ENCODE measurements at places on chromosomes 2 and 18. TPM values are rescaled to one million over a fixed set of nuclear protein-coding genes. Genes with fewer than 3 reads are reported as not detected.

ANKRD30BL gene
- total RNA-seq: not detected

CD302 gene
- total RNA-seq: 6.3 TPM

GATA6 gene
- 0.08 TPM for total RNA-seq

HRH4 gene
- total RNA-seq: 0.13 TPM

INHA gene
- total RNA-seq: 0.48 TPM

FEV gene
- not detected for total RNA-seq

APCDD1 gene
- total RNA-seq: 0.91 TPM

MAP3K19 gene
- not detected for total RNA-seq

SRD5A2 gene
- total RNA-seq: 0.19 TPM

PRADC1 gene
- 101 TPM for total RNA-seq

GKN1 gene
- total RNA-seq: not detected

KCNG2 gene
- total RNA-seq: 0.08 TPM

EHD3 gene
- 5.0 TPM for total RNA-seq

MYL1 gene
- total RNA-seq: 391 TPM

SLC20A1 gene
- total RNA-seq: 36.8 TPM

CXCR1 gene
- not detected for total RNA-seq

SMAD4 gene
- total RNA-seq: 130 TPM

TRIM43 gene
- total RNA-seq: not detected

TLX2 gene
- total RNA-seq: not detected

GRHL1 gene
- 1.4 TPM for total RNA-seq

ERMN gene
- total RNA-seq: 0.78 TPM

CENPA gene
- total RNA-seq: 1.5 TPM

NOSTRIN gene
- not detected for total RNA-seq

NDC80 gene
- total RNA-seq: 1.6 TPM

CYP27A1 gene
- 16.5 TPM for total RNA-seq

IL37 gene
- total RNA-seq: not detected

ZNF512 gene
- total RNA-seq: 35.7 TPM

ZSCAN30 gene
- total RNA-seq: 20.0 TPM

ASB18 gene
- total RNA-seq: 0.24 TPM

BUB1 gene
- 5.8 TPM for total RNA-seq

FAM237A gene
- total RNA-seq: not detected

ITM2C gene
- total RNA-seq: 203 TPM

SERPINB5 gene
- not detected for total RNA-seq

RND3 gene
- total RNA-seq: 68.6 TPM

B4GALT6 gene
- total RNA-seq: not detected

CCDC178 gene
- total RNA-seq: not detected

PLCD4 gene
- total RNA-seq: 11.8 TPM

CD8B gene
- total RNA-seq: not detected

CDH7 gene
- total RNA-seq: 0.10 TPM

ABCG5 gene
- not detected for total RNA-seq

METTL4 gene
- total RNA-seq: 10.1 TPM

HOXD8 gene
- total RNA-seq: 0.88 TPM

VIT gene
- total RNA-seq: not detected

OTOS gene
- not detected for total RNA-seq

C1GALT1C1L gene
- total RNA-seq: not detected

KIDINS220 gene
- total RNA-seq: 62.0 TPM

SNED1 gene
- 18.5 TPM for total RNA-seq

SLC30A3 gene
- total RNA-seq: not detected
